RPMI7951 (cell line): ENCODE measurements at places on chromosomes 6 and 20.
A peak's percentile ranks its signal among the peaks of the same experiment; 100 is the strongest.

- no peak for DNase-seq
Measured at GRCh38 chr20:48105526-48105925, 320.2 kb upstream of the SULF2 start.

DNA sequence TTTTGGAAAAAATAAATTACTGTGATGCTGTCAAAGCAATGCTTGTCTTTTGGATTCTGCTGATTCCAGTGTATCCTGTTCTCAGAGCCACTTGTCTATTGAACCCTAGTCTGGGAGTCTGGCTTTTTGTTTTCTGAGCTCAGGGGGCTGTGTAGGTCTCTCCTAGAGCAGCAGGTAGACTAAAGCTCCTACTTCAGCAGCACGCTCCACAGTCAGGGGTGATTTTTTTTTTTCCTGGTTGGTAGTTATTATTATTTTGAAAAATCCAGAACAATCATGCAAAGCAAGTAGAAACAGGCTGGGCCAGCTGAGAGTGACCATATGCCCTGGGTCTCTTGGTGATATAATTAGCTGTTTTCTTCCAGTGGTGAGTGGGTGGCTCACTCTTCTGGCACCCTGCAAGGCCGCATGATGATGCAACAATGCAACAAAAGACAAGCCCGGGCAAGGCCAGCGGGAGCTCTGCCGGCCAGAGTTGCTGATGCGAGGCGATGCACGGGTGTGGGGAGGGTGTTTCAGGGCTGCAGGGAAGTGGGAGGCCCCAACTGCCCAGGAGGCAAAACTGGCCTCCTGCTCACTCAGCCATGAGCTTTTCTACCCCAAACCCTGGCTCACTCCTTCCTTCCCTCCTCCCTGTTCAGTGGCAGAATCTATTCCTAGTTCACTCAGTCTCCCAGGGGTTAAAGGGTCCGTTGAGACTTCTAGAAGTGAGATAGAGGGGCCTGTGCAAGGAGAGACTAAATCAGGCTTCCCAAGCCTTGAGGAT, 11.5 kb upstream of the CDKN1A start:
- DNase-seq = peak; percentile 92

DNA sequence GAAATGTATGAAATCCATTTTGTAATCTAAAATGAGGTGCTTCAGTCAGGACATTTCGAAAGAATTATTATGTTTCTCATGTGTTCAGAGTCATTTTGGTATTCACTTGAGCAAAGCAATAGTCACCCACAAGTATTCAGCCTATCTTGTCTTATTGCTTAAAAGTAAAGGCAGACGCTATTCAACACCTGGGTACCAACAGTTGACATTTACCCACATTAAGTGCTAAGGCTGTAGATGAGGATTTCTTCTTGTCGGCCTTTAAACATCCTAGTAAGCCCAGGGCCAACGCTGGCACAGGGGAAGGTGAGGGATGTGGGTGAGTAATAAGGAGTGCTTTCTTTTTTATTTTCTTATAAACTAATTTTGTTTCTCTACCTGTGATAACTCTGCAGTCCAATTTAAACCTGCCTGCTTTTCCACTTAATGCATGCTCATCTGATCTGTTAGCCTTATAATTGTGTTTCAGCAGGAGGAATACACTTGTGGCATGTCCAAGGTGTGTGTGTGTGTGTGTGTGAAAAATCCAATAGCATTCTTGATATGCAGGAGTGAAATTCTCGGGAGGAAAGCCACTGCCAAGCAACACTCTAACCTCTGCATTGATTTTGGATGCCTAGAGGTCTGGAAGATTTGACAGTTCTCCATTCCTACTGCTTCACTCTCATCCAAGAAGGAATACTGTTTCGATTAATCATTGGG, 252.0 kb downstream of the SOX4 start:
- DNase-seq = no peak

DNA sequence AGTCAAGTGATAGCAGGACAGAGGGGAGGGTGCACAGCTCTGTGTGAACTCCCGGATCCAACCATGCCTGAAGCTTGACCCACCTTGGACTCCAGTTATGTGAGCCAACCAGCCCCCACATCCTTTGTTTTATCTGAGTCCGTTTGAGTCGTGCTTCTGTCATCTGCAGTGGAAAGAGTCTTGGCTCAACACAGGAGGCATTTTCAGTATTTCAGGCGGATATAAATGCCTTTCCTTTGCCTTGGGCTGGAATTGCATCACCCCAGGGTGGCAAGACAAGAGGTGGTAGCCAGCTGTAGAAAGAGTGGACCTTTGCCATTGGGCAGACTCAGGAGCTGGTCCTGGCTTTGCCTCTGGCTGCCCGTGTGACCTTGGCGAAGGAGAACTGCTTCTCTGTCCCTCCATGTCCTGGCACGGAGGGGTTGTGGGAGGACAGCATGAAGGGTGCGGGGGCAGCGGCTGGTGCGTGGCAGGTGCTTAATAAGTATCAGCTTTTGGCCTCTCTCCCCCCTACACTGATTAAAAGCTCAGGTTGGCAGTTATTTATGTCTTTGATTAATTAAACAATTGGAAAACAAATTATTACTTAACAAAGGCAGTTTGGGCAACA, 42.6 kb upstream of the APCDD1L start:
- DNase-seq = peak; percentile 61
